ENCODE measurements at places on chromosomes 12 and 14.

GRCh38 chr12:110636516-110636915 lies 22.6 kb downstream of the TCTN1 start:
- no peak for DNase-seq

GRCh38 chr12:3604748-3605586 lies 114.0 kb downstream of the PRMT8 start:
- no peak for DNase-seq

- DNase-seq = no peak
Measured at GRCh38 chr12:54127538-54128259, 61.1 kb downstream of the SMUG1 start.

GRCh38 chr14:59120921-59121320 lies 67.5 kb upstream of the DAAM1 start:
- no peak for DNase-seq

DNA sequence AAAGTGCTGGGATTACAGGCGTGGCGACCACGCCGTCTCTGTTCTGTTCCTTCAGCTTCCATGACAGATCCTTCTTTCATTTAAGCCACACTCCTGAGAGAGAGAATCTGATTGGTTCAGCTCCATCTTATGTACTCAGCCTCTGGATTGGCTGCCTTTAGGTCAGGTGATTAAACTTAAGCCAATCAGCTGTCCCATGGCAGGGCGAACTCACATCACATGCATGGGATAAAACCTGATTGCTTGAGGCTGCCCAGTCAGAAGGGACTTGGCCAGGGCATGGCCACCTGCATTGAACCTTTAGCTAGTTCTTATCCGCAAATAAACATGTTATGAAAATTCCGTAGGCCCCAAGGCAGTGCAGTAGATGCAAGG lies 274.2 kb downstream of the SUDS3 start:
- no peak for DNase-seq

DNA sequence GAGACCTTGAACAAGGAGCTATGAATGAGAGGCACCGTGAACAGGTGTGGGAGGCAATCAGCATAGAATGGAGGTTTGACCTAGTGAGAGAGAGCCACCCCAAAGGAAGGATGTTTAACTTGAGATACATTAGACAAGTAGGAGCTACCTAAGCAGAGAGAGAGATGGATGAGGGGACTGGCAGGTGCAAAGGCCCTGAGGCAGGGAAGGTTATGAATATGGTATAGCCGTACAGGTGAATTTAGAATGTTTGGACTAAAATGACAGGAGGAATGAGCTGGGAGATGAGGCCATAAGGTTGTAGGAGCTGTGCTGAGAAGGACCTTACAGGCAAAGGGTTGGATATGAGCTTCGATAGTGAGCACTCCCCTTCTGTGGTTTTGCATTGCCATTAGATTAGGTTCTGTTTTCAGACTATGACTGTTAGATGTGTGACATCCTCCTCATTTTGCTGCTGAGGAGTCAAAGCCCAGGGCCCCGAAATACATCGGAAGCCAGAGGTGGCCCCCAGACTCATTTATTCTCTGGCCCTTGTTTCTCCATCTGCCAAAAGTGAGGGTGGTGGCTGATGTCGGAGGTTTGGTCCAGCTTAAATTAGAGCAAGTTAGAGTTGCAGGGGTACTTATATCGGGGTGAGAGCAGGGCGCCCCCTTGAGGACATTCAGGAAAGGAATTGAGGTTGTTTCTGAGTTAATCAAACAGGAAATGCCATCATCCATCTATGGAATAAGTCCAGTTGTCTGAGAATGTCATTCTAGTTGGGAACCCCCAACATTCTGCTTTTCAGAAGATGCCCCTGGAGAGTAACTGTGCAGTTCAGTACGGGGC lies 29.4 kb downstream of the SLC24A4 start:
- peak; percentile 47 for DNase-seq

DNA sequence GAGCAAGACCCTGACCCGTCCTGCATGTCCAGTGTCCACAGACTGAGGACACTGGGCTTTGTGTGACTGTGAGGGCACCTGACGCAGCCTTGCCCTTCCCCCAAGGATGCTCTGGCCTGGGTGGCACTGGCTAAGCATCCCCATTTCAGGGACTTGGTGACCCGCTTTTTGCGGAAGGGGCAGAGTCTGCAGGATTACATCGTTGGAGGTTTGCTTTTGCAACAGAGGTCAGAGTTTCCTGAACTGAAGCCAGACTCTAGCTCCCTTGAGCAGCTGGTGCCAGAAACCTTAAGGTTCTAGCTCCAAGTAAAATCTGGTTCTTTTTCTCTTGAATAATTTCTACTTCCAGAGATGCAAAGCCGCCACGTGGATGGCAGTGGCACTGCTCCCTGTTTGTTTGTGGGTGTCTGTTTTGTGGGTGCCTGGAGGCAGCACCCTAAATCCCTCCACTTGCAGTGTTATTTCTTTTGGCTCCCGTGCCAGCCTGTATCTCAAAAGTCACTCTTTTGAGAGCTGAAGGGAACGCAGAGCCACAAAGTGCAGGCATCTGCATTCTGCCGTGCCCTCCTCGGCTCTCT lies 184.7 kb downstream of the TSPAN9 start:
- no peak for DNase-seq

Measured in T-helper 2 cell (primary cell).